ENCODE measurements at places on chromosomes 2 and 18.

- DNase-seq: peak; percentile 64
Observed at GRCh38 chr2:158745067-158745865, 49.9 kb upstream of the DAPL1 start.

DNA sequence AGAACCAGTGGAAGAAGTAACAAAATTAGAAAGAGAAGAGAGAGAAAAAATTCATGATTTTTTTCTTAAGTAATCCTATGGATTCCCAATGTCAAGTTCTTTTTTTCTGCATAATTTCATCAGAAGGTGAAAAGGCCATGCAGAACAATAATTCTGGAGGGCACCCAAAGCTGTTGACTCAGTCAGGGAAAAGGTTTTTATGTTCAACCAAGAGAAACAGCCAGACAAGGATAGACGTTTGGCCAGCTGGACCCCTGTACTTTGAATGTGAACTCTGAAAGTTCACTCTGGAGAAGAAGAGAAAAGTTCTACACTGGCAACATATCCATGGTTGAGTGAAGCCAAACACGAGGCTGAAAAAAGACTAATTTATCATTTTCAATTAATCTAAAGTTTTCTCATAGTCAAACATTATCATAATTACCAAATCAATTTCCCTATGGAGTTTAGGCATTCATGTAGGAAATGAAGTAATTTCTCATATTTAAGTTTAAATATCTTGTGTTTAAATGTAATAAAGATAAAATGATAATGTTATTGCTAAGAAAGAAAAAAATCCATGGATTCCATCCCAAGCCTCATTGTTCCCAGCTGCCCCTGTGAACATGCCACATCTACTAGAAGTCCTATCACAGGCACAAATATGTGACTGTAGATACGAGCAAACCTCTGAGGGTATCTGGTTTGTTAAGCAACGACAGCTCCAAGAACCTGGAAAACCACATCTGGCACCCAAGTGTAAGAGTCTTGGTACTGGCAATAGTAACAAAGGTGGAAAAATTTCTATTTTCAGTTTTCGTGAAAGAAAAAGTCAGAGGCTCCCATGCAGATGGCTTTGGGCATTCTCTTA, 742.7 kb upstream of the ACVR2A start:
- peak; percentile 39 for DNase-seq

GRCh38 chr18:12076424-12077140, 17.1 kb upstream of the ANKRD62 start:
- DNase-seq: peak; percentile 69

- peak; percentile 73 for DNase-seq
Observed at GRCh38 chr2:33476131-33476792, at the start of gene RASGRP3. RASGRP3 (plus strand) TSS chr2:33476649; CDS start chr2:33515137, 38,488 bp downstream.

DNA sequence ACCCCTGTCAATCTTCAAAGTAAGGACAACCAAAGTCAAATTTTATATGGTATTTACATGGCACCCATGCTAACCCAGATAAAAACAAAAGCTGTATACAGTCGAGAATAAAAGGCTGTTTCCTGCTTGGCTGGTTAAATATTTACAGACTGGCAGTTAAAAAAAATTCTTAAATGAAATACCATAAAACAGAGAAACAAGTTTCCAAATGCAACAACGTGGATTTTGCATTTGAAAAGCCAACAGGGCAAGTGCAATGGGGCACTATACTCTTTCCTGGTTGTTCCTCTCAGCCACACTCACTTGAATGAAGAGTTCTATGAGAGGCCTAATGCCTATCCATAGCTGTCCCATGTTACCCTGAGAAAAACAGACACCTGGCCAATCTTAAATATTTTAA, 6.1 kb upstream of the NR4A2 start:
- no peak for DNase-seq

GRCh38 chr2:50556502-50556901, 475.4 kb downstream of the NRXN1 start:
- DNase-seq: no peak

DNA sequence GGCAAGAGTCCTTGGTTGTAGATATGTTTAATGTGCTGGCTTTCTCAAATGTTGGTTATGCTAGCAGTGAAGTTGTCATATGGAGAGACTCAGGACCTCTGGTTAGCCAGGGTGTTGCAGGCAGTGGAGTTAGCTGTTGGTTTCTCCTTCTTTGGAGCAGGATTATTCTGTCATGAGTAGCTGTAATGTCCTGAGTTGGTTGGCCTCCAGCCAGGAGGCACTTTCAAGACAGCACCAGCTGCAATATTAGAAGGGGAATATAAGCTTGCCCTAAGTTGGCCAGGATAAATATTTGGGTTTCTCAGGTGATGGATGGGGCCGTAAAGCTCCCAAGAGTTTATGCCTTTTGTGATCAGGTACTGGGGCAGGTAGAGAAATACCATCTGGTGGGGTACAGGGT, 65.5 kb downstream of the MSTN start:
- DNase-seq: no peak

DNA sequence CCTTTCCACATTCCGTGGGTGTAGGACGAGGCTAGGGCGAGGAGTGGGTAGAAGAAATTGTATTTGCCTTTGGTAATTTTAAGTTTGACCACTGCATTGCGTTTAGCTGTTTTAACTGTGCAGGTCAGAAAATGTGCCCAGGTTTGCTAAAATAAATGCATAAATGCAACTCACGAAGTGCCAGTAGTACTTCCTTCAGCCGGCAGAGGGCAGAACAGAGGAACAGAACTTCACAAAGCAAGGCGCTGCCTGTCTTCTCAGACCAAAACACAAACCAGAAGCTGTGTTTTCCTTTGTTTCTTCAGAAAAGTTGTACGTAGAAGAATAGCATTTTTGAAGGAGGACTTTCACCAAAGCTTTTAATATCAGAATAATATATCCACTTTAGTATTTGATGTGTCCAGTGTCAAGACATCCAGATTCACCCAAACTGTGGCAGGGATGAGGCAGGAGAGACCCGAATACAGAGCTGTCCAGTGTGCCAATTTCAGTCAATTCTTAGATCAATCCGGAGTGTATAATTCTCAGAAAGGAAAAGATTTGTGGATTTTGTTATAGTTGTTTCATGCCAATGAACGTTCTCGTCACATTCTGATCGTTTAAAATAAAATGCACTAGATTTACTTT, 348.6 kb downstream of the DLGAP1 start:
- DNase-seq: peak; percentile 84

GRCh38 chr18:23137788-23138216, 2.5 kb downstream of the CABLES1 start:
- DNase-seq: no peak

GRCh38 chr18:57014772-57015413, 132.0 kb upstream of the BOD1L2 start:
- DNase-seq: no peak

- DNase-seq: peak; percentile 63
Observed at GRCh38 chr2:174486563-174487107, at the start of gene GPR155. GPR155 (minus strand) TSS chr2:174487029; CDS start chr2:174481956, 5,073 bp downstream.

GRCh38 chr2:133456156-133456555, 112.1 kb downstream of the NCKAP5 start:
- no peak for DNase-seq

GRCh38 chr18:10009321-10010144, 95.7 kb downstream of the VAPA start:
- no peak for DNase-seq
